ENCODE measurements at places on chromosomes 4 and X.

DNA sequence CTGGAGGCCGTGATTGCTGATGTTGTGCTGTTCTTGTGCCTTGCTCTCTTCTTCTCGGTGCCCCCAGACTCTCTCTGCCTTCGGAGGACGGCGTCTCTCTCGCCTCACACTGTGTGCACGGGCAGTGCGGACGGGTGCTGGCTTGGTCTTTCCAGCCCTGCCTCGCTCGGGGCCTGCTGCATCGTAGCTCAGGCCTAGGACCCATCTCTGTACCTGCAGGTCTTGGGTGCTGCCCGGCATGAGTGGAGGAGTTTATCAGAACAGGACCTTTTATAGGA, 18.2 kb downstream of the RGS12 start:
- DNase-seq = no peak

DNA sequence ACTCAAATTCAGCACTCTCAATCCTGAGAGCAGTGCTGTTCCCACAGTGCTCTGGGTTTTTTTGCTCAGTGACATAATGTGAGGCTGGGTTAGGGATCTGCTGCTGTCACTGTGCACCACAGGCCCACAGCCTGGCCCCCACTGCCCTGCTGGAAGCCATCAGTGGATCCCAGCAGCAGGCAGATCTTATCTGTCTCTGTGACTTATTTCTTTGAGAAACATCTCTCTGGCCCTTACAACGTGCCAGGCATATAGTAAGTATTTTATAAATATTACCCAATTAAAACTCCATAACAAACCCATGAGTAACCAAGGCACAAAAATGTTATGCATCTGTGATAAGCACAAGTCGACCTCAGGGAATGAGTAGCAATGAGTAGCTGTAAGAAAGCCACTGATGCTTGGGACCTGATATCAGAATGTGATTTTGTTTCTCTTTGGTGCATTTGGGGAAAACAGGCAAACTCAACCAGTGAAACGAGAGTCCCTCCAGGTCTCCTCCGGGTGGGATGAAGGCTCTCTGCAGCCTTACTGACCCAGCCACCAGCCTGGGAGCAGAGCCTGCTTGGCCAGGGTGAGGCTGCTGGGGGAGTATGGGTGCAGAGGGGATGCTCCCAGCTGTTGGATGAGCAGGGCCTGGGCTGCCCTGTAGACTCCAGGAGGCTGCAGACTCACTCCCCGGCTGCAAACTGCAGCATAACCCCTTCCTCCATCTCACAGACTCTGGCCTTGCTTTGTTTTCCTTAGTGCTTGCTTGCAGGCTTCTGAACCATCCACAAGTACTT, 172.7 kb upstream of the LNX1 start:
- DNase-seq = no peak

- no peak for DNase-seq
Observed at GRCh38 chr4:5009796-5010195, 9.5 kb downstream of the CYTL1 start.

GRCh38 chrX:107684956-107685385, 56.7 kb downstream of the PRPS1 start:
- DNase-seq = no peak

- DNase-seq = no peak
Observed at GRCh38 chrX:57822818-57823217, 87.4 kb downstream of the ZXDA start.

DNA sequence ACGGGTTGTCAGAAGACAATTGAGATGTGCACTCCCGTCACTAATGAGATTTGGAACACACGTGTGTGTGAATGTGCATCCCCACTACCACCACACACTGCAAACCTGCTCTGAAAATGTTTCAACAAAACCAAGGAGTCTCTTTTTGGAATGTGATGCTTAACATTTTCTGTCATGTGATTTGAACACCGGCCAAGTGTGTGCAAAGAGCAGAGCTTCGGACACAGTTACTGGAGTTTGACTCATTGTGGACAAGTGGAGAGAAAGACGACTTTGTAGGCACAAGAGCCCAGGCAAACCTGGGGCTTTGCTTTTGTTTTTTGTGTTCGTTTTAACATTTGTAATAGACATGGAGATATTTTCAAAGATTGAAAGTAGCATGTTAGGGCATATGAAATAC, 49.2 kb downstream of the CCKAR start:
- peak; percentile 24 for DNase-seq

DNA sequence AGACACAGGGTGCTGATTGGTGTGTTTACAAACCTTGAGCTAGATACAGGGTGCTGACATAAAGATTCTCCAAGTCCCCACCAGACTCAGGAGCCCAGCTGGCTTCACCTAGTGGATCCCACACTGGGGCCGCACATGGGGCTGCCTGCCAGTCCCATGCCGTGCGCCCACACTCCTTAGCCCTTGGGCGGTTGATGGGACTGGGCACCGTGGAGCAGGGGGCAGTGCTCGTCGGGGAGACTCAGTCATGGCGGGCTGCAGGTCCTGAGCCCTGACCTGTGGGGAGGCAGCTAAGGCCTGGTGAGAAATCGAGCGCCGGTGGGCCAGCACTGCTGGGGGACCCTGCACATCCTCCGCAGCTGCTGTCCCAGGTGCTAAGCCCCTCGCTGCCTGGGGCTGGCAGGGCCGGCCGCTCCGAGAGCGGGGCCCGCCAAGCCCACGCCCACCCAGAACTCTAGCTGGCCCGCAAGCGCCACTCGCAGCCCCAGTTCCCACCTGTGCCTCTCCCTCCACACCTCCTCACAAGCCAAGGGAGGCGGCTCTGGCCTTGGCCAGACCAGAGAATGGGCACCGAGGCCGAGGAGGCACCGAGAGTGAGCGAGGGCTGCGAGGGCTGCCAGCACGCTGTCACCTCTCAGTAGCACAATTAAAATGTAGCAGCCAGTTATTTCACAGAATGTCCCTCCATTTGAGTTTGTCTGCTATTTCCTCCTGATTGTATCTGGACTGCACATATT, 76.1 kb upstream of the PNPLA4 start:
- DNase-seq = no peak

GRCh38 chrX:40570346-40571093, 10.2 kb upstream of the ATP6AP2 start:
- DNase-seq = no peak

- DNase-seq = no peak
Observed at GRCh38 chrX:137548261-137548660, 17.7 kb upstream of the ZIC3 start.

DNA sequence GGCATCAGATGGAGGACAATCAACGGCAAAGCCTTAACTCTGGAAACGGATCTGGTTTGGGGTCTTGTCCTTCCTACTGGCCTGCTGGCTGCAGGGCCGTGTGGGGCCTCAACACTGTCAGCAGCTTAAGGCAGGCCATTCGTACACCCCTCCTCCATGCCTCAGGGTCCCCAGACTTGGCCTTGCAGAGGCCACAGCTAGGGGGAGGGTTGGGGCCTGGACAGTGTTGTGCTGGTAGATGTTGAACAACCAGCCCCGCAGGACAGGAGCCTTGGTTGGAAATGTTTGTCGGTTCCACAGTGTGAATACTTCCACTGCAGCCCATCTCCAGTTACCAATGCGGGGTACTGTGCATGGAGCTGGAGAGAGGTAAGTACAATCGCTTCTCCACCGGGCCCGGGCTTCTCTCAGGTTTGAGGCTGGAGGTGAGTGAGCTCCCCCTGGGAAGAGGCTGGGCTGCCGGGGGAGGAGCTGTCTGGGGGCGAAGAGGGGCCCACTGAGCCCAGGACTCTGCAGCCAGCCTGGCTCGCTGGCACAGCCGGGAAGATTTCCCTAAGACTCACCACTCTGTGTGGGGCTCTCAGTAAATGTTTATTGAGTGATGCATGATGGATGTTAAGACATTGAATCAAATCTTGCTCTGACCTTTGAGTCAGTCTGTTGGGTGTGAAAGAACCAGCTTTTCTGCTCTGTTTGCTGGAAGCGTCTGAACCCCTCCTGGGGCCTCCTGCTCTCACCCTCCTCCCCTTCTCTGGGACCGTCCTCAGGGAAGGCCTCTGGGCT, 19.7 kb upstream of the GPR78 start:
- DNase-seq = no peak

DNA sequence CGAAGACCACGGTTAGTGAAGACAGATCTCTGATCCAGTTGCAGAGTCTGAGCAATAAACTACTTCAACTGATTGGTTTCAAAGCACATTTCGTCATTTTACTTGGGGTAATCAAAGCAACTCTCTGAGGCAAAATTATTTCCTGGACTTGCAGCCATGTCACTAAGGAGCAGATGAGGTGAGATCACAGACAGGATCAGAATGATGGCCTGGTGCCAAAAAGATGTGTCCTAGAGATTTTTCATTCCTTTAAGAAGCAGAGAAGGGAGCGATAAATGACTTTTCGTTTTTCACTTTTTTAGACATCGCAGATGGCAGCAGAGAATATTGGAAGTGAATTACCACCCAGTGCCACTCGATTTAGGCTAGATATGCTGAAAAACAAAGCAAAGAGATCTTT, 83.9 kb downstream of the PTTG2 start:
- DNase-seq = no peak

- DNase-seq = no peak
Observed at GRCh38 chr4:11799196-11799595, 370.5 kb upstream of the HS3ST1 start.

DNA sequence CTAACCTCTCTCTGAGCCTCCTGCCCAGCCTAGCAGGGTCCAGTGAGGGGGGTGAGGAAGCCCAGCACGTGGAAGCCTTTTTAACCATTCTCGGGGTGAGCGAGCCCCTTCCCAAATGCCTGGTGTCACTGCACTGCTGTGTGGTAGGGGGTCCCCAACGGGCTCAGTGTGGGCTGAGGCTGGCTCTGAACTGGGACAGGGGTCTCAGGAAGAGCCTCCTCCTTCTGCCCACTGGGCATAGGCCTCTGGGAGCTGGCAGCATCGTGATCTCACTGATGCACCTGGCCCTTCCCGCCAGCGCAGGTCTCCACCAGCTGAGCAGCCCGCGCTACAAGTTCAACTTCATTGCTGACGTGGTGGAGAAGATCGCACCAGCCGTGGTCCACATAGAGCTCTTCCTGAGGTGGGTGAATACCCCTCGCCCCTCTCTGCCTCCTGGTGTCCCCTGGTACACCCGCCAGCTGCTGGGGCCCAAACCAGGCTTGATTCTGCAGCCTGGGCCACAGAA, 12.6 kb downstream of the HTRA3 start:
- no peak for DNase-seq

DNA sequence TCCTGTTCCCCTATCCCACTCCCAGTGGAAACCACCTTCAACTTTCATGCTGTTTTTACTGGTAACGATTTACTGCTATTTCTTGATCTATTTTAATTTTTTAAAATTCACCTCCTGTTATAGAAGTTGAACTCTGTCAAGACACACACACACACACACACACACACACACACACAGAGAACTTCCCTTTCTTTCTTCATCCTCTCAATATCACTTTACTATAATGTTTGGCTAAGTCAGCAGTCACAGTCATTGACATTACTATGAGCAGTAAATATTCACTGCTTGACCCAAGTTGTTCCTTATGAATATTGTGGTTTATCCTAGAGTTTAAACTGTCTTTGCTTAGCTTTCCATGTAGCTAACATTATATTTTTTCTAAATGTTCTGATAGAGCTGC, 24.0 kb upstream of the SGMS2 start:
- DNase-seq = no peak

GRCh38 chr4:157957905-157958304, 214.9 kb downstream of the GASK1B start:
- DNase-seq = no peak
